ENCODE measurements at places on chromosomes 5 and 9.
A peak's percentile ranks its signal among the peaks of the same experiment; 100 is the strongest.

GRCh38 chr5:81181576-81182316 lies 51.4 kb upstream of the CKMT2 start:
- peak; percentile 2 for DNase-seq

DNA sequence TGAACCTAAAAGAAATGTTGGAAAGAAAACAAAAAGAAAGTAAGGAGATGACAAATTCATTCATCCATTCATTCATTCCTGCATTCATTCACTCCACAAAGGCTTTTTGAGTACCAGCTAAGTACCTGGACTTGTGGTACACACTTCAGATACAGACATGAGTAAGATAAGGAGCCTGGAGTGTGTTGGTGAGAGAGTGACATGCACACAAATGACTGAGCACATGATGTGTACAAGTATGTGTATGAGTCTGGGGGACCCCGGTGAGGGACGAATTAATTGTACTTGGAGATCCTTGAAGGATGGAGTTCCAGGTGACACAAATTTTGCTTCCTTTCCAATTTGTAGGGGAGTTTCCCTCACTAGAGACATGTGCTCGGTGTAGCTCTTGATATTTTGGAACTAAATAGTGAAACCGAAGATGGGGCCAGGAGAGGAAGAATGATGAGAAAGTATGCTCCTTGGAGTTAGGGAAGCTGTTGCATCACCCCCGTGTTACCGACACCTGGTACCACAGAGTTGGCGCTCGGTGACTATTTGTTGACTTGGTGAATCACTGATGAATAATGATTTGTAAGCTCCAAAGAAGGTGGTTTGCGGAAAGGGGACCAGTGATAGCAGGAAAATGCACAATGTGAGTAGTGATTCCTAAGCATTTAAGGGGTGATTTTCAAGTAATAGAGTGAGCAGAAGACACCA lies 509.8 kb downstream of the CCDC171 start:
- peak; percentile 99 for DNase-seq

DNA sequence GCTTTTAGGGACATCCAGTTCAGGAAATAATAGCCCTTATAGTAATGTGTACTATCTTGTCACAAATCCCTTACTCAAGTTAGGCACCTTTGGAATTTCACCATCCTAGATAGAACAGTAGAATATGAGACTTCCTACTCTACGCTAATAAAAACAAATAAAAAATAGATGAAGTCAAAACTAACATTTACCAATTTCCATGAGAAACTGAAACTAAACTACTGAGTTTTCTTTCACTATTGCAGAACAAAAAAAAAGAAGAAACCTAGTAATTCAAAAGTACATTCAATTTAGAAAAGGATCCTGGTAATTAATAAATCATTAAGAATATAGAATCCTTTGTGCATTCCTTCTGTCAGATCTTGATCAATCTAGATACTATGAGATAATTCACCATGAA lies 14.0 kb downstream of the STARD4 start:
- no peak for DNase-seq

DNA sequence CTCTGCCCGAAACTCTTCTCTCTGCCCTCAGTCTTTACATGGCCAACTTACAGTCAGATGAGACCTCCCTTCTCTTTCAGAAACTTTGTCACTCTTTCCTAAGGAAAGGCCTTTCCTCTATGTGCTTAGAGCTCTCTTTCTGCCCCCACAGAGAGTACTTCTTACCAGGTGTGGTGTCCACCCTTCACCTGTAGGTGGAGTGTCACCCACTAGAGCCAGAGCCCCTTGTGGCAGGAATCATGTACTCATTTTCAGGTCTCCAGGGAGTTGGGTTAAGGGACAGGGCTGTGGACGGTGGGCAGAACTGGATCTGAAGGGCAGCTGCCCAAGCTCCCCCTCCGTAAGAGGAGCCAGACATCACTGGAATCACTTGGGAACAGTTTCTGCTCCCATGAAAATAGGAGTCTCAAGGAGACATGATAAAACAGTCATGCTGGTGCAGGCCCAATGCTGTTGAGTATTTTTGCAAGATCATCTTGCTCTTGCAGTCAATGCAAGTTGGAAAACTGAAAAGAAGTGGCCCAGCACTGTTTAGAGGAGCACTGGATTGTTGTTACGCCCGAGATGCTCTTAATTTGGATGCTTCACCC lies 436.7 kb downstream of the ZSWIM6 start:
- DNase-seq = peak; percentile 42

- no peak for DNase-seq
Observed at GRCh38 chr9:68995776-68996175, 18.1 kb downstream of the PRKACG start.

- DNase-seq = no peak
Observed at GRCh38 chr9:114248299-114248707, 74.6 kb upstream of the ORM1 start.

DNA sequence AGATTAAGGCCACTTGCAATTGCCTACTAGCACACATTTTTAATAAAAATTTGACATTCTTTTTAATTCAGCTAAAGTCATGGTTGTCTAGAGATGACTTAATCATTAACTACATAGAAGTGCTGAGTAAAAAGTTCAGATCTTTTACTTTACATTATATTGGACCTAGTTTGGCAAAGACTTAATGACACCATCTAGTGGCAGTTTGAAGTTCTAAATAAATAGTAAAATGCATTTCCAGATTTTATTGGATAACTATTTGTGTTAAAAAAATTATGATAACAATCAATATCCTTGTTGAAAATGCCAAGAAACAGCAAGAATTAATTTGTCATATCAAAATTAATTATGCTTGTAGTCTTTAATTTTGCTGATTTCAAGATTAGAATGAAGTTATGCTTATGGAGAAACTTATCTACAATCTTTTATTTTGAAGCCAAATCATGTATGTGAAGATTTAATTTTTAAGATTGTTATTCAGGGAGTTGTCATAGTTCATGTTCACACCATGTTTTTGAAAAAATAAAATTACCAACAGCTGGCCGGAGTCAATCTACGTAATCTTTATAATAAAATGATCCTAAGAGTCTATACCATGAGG lies 69.6 kb upstream of the PJA2 start:
- no peak for DNase-seq

DNA sequence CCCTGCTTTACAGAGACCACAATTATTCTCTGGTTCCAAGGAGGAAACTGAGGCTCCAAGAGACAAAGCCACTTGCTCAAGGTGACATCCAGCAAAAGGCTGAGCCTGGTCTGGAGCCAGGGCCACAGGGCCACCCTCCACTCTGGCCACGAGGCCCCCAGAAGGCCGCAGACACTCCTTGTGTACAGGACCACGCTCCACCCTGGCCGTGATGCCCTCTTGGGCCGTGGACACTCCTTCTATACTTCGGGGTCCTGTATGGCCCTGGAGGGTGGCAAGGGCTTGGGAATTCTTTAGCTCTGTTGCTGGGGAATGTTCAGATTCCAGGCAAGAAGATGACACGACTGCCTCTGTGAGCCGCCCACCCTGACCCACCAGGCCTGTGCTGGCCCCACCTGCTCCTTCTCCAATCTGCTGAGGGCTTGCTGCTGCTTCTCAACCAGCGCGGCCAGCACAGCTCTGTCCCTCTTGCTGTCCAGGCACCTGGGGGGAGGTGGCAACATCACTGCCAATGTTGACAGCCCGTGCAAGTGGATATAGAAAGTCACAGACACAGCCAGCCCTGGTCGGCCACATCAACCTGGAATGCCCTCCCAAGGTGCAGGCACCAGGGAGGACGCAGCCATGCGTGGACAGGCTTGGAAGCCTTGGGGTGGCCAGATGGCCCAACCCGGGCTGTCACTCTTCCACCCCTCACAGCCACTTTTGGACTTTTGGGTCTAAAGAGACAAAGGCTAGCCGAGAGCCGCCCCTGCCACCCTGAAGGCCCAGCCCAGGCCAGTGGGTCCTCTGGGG lies 20.1 kb upstream of the QSOX2 start:
- DNase-seq = no peak

Measured in foreskin keratinocyte (primary cell).